ENCODE measurements at places on chromosomes 5 and 9.

DNA sequence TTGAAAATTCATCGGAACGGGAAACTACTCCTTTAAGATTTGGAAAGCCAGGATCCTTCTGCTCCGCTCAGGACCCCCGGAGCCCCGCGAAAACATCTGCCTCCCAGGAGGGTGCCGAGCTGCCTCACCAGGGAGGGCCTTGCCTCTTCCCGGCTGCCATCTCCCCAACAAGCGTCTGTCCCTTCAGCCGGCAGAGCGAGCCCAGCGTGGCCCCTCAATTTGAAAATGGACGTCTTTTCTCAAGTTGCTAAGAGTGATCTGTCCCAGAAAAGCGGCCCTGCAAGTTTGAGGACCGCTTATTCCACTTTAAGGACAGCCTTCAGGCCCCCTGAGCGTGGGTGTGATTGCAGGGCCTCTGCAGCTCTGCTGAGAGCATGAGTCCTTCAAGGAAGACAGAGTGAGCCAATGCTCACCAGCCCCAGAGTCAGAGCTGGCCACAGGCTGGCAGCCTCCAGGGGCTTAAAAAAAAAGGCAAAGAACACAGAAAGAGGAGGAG is 101.3 kb downstream of the PHF2 start:
- DNase-seq = peak; percentile 2

DNA sequence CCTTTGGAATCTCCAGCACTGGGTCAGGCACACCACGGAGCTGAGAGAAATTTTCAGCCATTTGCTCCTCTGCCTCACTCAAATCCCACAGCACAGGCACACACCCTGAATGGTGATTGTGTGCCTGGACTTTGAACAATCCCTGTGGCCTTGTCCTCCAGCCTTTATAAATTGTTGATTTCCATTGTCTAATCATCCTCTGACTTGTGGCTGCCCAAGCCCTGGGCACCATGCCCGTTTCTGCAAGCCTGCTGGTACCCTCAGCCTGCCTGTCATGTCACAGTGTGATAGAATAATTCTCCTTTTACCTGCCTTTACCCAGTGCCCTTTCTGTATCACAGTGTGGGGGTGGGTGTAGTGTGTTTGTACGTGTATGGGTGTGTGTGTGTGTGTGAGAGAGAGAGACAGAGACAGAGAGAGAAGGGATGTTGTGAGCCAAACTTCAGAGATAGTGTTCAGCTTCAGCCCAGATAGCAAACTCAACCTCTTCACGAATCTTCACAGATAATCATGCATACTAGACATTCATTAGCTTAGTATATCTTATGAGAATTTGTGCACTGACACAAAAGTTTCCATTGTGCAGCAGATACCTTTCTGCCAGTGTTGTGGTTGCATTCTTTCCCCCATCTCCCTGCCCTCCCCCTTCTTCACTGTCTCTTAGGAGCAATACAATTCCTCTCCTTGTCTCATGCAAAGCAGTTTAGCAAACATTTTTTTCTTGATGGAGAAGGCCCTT is 27.8 kb upstream of the SLC44A1 start:
- DNase-seq = no peak

DNA sequence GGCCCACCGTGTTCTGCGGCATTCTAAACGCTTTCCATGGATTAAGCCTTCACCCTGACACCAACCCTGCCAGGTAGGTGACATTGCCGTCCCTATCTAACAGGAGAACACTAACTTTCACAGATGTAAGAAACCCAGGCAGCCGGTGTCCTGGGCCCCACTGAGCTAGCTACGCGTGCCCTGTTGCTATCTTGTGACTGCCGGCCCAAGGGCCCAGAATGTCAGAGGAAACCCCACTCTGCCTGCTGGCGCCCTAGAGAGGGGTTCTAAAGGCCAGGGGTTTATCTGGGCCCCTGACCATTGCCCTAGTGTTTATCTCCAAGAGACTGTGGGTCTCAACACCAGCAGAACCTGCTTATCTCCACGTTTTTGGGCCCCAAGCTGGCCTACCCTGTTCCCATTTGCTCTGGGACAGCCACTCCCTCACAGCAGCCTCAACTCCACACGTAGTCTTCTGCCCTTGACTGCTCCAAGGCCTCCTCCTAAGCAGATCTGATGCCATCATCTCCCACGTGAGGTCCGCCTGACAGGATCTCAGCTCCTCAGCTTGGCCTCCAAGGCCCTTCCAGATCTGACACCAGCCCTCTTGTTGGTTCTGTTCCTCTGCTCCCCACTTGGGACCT is 18.1 kb upstream of the ZBTB34 start:
- no peak for DNase-seq

DNA sequence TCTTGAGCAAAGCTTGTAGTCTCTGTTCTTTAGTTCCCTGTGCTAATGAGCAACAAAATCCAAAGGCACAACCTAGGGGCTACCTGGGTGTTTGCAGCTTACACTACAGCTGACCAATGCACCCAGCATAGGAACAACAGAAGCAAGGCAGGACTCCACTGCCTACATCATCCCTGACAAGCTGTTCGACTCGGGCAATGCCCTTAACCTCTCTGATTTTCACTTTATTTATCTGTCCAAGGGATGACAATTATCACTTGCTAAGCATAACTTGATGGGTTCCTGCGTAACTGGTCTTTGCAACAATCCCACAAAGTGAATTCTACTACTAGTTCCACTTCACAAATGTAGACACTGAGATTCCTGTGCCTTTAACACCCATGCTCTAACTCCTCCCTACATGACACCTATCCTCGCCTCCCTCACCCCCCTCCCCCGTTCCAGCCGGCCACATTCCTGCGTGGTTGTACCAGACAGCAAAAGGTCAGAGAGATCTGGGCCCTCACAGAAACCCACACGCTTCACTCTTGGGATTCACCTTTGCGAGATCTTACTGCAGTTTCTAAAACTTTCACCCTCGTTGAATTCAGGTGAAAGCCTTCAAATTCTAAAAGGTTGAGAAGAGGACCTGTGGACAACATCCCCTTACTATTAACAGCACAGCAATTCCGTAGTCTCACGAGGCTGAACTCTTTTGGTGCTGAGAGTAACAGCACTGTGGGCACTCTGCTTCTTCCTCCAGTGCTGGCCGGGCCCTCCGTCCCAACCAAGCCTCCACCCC is 995 bp downstream of the IPPK start:
- DNase-seq = peak; percentile 71

DNA sequence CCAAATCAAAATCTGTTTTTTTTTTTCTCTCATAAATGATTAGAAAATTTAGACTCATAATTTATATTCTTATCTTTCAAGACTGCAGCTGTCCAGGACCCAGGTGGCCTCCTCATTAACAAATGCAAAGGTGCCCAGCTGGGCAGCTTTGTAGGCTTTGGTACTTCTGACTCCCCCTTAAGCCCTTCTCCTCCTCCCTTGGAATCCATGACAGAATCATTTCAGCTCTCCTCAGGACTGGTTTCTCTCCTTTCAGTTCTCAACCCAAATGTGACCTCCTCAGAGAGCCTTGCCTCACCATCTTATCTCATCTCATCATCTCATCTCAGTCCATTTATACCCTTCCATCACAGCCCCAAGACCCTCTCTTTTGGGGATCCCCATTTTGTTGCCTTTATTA is 221.7 kb downstream of the KIAA0825 start:
- no peak for DNase-seq

- DNase-seq = no peak
These were observed 8.2 kb downstream of the COL27A1 start for GRCh38 chr9:114163517-114163951.

GRCh38 chr9:135817951-135818717 is 89.2 kb downstream of the CAMSAP1 start:
- no peak for DNase-seq

GRCh38 chr5:68683632-68684036 is 410.2 kb upstream of the SLC30A5 start:
- DNase-seq = no peak

- no peak for DNase-seq
These were observed 60.0 kb downstream of the RAB14 start for GRCh38 chr9:121141706-121142105.

GRCh38 chr9:3700772-3701171 is 175.0 kb upstream of the RFX3 start:
- no peak for DNase-seq

DNA sequence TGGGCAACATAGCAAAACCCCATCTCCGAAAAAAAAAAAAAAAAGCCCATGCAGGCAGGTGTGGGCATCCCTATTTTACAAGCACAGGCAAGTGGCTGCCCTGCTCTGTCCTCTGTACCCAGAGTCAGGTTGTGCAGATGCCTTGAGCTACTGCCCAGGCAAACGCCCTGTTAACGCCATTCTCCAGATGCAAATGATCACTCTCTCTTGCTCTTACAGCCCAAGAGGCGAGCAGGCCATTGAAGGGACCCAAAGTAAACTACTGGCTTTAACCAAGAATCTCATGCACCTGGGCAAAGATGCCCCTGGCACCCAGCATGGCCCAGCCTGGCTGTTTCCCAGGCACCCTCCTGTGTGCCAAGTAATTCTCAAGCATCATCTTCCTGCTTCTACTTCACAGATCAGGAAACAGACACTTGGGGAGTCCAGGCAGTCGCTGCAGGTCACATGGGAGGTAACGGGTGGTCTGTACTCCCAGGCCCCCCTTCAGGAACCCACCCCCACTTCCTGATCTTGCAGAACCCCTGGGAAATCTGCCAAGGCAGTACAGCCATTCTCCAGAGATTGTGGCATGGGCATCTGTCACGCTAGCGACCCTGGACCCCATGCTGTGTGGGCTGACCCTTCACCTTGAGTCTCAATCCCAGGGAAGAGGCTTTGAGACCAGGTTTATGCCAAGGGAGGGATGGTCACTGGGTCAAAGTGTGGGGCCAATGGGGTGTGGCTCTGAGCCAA is 14.2 kb downstream of the EEIG1 start:
- no peak for DNase-seq

GRCh38 chr5:128519827-128520226 is 18.2 kb downstream of the FBN2 start:
- no peak for DNase-seq

GRCh38 chr9:81686614-81687520 is 2.5 kb downstream of the TLE1 start:
- DNase-seq = peak; percentile 59

- DNase-seq = no peak
These were observed 22.4 kb upstream of the ASTN2 start for GRCh38 chr9:117437283-117437682.

DNA sequence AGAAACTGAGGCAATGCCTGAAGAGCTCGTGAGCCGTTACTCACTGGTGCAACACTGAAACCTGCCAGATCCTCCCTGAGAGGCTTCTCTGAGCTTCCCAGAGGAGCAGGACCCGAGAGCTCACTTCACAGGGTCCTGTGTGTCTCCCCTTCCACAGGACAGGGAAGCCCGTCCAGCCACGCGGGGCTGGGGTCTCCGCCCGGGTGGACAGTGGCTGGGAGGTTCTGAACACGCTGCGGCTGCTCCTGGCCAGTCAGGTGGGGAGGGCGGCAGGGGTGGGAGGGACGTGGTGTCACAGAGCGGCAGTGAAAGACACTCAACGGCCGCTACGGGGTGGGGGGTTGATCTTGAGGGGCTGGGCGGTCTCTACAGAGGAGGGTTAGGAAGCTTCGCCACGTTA is 290 bp upstream of the ZDHHC11 start:
- DNase-seq = no peak

- DNase-seq = no peak
These were observed 4.0 kb downstream of the FCHSD1 start for GRCh38 chr5:141647242-141647641.

- DNase-seq = no peak
These were observed 267.4 kb downstream of the GAS1 start for GRCh38 chr9:86679909-86680308.
